Thoracic aorta (tissue), 2 donors: ENCODE measurements at places on chromosomes 3 and 15. TPM values are rescaled to one million over a fixed set of nuclear protein-coding genes. Genes with fewer than 3 reads are reported as not detected.

DNA sequence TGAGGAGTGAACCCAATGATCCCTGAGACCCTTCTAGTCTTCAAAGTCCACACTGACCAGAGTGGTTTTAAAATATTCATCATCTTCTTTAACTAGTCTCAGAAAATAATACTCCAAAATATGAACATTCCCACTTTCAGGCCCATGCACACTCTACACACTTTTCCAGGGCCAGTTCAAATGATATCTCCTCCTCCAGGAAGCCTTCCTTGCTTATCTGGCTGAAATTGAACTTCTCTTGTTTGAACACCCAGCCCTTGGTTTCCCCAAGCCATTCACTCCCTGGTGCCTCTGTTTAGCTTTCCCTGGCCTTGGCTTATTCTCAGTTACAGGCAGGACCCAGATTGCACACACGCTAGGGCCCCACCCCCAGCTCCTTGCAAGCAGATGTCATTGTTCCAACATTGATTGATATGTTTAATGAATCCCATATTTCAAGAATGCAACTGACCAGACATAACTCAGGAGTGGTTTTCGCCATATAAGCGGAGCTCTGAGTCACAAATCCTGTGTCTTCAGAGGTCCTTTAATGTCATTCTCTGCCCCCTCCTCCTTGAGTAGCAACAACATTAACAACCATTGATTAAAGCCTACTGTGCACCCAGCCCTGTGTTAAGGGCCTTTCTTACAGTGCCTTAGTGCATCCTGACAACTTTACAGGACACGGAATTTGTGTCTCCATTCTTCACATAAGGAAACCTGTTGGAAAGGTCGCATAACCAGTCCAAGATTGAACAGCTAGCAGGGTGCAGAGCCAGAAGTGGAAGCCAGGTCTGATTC is 2.1 kb downstream of the ITGA11 start:
- no peak for DNase-seq
- H3K4me3 ChIP-seq, result peak overlapping the region; percentile 83
- H3K27ac ChIP-seq, result peak overlapping the region; percentile 94
- H3K27me3 ChIP-seq, result no peaks in the 10 kb centered on the region
- no peaks in the 10 kb centered on the region for H3K36me3 ChIP-seq

ATP13A5 gene
- total RNA-seq, result not detected

- peaks cover 3% of the 10 kb centered on the region for H3K36me3 ChIP-seq
- peak overlapping the region; percentile 1 for H3K4me3 ChIP-seq
- H3K27me3 ChIP-seq, result no peaks in the 10 kb centered on the region
- H3K27ac ChIP-seq, result peak overlapping the region; percentile 72
- DNase-seq, result no peak
These were observed 23.8 kb downstream of the WWTR1 start for GRCh38 chr3:149634072-149634471.

SNTN gene
- not detected for total RNA-seq

AADAC gene
- total RNA-seq, result not detected

GRCh38 chr3:164940745-164941144 is 137.6 kb downstream of the SI start:
- no peaks in the 10 kb centered on the region for H3K4me1 ChIP-seq
- H3K27ac ChIP-seq, result no peak overlapping the region
- no peak for DNase-seq
- H3K27me3 ChIP-seq, result no peaks in the 10 kb centered on the region
- H3K4me3 ChIP-seq, result no peak overlapping the region
- H3K36me3 ChIP-seq, result no peaks in the 10 kb centered on the region

GRCh38 chr3:37668818-37669610 is 192.7 kb upstream of the CTDSPL start:
- H3K27ac ChIP-seq, result peak overlapping the region; percentile 77
- H3K27me3 ChIP-seq, result no peaks in the 10 kb centered on the region
- no peak for DNase-seq
- peaks cover 57% of the 10 kb centered on the region for H3K4me1 ChIP-seq
- H3K4me3 ChIP-seq, result peak overlapping the region; percentile 49
- H3K36me3 ChIP-seq, result no peaks in the 10 kb centered on the region

GRAMD1C gene
- 1.5 TPM for total RNA-seq

- DNase-seq, result no peak
- no peaks in the 10 kb centered on the region for H3K4me1 ChIP-seq
- no peak overlapping the region for H3K27ac ChIP-seq
- no peaks in the 10 kb centered on the region for H3K27me3 ChIP-seq
- H3K4me3 ChIP-seq, result no peak overlapping the region
These were observed 224.5 kb downstream of the XXYLT1 start for GRCh38 chr3:195046441-195046840.

CYP19A1 gene
- total RNA-seq, result 0.54 TPM

CCR9 gene
- total RNA-seq, result not detected

GRCh38 chr3:52682016-52682415 is 3.7 kb downstream of the PBRM1 start:
- DNase-seq, result no peak
- peaks cover 21% of the 10 kb centered on the region for H3K36me3 ChIP-seq
- no peak overlapping the region for H3K4me3 ChIP-seq
- no peak overlapping the region for H3K27ac ChIP-seq
- peaks cover 49% of the 10 kb centered on the region for H3K4me1 ChIP-seq

GREM1 gene
- 0.95 TPM for total RNA-seq

DNA sequence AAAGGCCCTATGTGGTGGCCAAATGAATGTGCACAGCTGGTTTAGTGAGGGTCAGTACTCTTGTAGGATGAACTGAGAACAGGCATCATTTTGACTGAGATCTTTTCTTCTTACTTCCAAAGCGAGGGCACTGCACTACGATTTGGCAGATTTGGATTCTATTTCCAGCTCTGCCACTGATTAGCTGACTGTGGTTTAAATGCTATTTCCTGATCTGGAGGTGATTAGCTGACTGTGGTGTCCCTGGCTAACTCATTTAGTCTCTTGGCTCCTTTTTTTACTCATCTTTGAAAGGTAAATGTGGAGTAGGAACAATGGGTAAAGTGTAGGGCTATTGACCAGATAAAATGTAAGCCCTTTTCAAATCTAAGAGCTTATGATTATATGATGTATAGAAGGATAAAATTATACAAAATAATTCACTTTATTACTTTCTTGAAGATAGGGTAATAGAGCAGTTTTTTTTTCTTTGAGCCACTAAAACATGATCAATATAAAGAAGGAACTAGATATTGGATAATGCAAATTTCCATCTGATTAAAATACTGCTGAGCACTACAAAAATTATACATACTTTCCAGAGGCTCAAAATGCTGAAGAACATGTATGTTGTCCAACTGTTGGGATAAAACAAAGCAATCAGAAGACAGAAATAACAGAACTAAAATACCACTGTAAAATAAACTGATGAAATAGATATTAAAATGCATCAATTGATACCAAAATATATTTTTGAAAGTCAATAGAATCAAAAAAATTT is 39.7 kb upstream of the PLOD2 start:
- no peak for DNase-seq
- peaks cover 24% of the 10 kb centered on the region for H3K4me1 ChIP-seq
- H3K27me3 ChIP-seq, result no peaks in the 10 kb centered on the region
- no peak overlapping the region for H3K4me3 ChIP-seq

GRCh38 chr15:37101980-37102304 is 1.6 kb upstream of the MEIS2 start:
- no peak for DNase-seq
- H3K36me3 ChIP-seq, result no peaks in the 10 kb centered on the region
- H3K27me3 ChIP-seq, result no peaks in the 10 kb centered on the region
- H3K27ac ChIP-seq, result peak overlapping the region; percentile 97

DNA sequence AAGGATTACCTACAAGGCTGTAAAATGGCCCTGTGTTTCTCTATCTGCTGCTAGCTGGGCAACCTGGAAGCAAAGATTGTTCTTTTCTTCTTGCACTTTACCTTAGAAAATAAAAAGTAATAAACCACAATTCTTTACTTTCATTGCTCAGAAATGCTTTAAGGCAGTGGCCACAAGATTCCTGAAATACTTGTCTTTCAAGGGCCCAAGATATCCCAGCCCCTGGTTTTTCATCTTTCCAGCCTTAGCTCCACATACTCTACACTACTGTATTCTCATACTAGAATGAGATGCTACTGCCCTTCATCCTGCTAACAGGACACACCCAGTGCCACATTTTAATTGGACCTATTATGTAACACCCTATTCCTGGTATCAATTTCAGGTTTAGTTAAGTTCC is 78.9 kb downstream of the GTF2E1 start:
- H3K27ac ChIP-seq, result no peak overlapping the region
- no peak overlapping the region for H3K4me3 ChIP-seq
- H3K27me3 ChIP-seq, result no peaks in the 10 kb centered on the region
- no peaks in the 10 kb centered on the region for H3K36me3 ChIP-seq
- no peaks in the 10 kb centered on the region for H3K4me1 ChIP-seq
